ENCODE measurements at places on chromosomes 2 and 18.

DNA sequence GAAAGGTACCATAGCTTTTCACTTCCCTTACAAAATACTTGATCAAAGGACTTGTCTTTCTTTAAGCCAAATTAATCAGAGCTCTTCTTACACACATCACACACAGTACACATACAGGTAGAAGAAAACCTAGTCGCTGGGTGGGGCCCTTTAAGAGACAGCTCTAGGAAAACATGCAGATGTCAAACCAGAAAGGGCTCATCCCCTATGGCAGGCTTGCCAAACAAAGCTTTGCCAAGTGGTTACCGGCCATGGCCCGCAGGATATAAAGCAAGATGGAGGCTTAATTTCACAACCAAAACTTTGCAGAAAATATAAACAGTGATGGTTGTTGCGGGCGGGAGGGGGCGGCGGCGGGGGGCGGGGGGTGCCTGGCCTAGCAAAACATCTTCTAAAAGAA lies 2156.0 kb upstream of the PIK3C3 start:
- no peak for DNase-seq

GRCh38 chr2:160891353-160891740 lies 268.9 kb upstream of the TANK start:
- DNase-seq = no peak

GRCh38 chr18:5030636-5031035 lies 166.4 kb downstream of the AKAIN1 start:
- no peak for DNase-seq

GRCh38 chr18:471716-472115 lies 28.8 kb downstream of the COLEC12 start:
- no peak for DNase-seq

GRCh38 chr18:61322265-61322873 lies 10.9 kb upstream of the CDH20 start:
- no peak for DNase-seq

DNA sequence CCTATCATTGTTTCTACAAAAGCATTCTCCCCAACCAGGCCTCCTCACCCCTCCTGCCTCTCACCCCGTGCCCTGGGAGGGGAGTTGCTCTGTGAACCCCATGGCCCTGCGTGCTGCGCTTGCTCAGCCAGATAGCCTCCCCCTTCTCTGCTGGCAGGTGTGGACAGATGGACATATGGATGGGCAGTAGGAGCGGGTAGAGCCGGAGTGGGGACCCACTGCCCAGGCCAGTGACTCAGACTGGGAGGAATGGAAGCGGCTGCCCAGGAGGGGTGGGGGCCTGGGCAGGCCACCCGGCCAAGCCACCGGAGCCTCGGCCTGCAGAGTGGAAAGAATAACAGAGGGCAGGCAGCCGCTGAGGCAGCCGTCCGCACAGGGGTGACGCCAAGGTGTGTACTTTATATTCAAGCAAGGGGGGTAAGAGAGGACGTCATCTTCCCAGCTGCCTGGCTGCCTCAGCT lies 8.7 kb downstream of the CYP26B1 start:
- DNase-seq = peak; percentile 4

- DNase-seq = no peak
These were observed 1231.7 kb upstream of the ZEB2 start for GRCh38 chr2:145751629-145752028.

GRCh38 chr18:23864624-23865023 lies 149.9 kb upstream of the TTC39C start:
- peak; percentile 14 for DNase-seq

DNA sequence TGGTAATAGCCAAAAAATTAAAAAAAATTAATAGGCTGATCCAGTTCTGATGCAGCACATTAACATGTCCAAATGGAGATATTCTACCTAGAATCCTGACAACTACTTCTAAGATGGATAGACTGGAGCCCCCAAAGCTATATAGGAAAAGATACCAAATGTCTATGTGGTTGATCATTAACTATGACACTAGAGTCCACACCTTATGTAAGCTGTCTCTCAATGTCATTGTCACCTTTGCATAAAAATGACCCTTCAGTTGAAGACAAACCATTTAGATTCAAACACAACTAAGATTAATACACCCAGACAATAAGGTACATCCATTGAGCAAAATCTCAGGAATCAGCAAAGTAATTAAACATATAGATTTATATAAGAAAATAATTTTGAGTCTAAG lies 14.6 kb downstream of the ZNF396 start:
- no peak for DNase-seq

DNA sequence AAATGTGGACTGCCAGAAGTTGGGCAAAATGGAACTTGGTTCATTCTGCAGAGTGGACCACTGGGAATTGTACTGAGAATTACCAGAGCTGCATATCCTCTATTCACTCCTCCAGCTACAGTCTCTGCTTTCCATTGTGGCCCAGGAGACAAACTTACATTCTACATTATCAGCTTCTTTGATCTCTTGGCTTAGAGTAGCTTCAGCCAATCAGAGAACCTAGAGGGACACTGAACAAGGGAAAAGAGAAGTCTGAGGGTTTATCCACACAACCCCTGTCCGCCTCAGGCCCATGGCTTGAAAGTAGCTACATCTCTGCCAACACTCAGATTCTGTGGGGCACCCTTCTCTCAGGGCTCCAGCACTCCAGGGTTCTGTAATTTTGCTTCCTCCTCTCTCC lies 251.1 kb downstream of the TRIB2 start:
- no peak for DNase-seq

DNA sequence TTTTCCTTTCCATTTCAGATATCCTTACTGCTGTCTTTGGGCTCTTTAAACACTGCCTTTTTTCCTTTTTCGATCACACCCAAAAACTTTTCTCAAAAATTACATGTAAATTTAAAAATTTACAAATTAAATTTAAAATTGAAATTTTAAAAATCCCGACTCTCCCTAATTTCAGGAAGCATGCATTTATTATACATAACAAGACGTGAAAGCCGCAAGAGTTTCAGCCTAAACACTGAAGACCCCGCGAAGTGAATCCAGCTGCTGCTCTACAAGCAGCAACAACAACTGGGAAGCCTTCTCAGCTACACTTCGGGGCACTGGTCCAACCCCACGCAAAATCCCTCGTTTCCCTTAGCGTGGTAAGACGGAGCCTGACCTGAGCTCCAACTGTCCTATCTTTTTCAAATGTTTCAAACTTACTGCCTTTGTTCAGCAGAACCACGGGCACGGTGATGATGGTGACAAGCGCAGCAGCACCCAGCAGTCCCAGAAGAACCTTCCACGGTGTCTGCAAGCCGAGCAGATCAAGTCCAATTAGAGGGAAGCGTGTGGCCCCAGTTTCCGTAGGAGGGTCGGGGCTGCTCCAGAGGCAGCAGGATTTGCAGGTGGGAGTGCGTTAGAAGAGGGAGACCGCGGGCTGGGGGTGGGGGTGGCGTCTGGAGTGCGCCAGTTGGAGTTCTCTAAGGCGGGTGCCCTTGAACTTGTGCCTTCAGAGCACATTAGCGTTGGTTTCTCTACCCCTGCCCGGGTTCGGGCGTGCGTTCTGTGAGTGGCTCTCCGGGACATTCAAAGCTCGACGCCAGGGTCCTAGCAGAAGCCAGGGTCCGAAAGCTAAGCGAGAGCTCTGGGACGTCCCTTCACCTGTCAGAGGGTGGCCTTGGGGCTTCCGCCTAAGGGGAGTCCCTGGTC lies 783 bp downstream of the DPP4 start:
- no peak for DNase-seq

- DNase-seq = no peak
These were observed 2025.6 kb upstream of the LRRTM1 start for GRCh38 chr2:82330155-82330554.

GRCh38 chr2:190409616-190410015 lies 1.5 kb downstream of the MFSD6 start:
- DNase-seq = no peak

- DNase-seq = no peak
These were observed 43.3 kb downstream of the LRRFIP1 start for GRCh38 chr2:237670641-237671040.

- DNase-seq = no peak
These were observed 16.9 kb upstream of the TEX44 start for GRCh38 chr2:231575612-231576256.

DNA sequence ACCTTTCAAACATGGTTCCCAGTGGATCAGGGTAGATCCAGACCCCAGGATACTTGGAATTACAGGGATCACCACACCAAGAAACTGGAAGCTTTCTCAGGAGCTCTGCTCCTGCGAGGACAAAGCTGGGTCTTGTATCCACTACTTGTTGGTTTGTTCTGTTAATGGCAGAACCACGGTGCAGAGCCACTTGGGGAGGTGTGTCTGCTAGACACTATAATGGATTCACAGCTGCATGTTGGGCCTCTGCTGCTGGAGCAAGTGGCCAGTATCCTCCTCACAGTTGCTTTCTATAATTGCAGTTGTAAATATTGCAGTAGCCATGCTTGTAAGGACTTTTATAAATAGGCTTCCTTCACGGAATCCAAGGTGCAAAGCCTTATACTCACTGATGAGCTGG lies 12.9 kb downstream of the FOSL2 start:
- DNase-seq = no peak

- DNase-seq = no peak
These were observed 41.6 kb upstream of the MAP4K4 start for GRCh38 chr2:101655702-101656422.
